ENCODE measurements at places on chromosomes 4 and X.

DNA sequence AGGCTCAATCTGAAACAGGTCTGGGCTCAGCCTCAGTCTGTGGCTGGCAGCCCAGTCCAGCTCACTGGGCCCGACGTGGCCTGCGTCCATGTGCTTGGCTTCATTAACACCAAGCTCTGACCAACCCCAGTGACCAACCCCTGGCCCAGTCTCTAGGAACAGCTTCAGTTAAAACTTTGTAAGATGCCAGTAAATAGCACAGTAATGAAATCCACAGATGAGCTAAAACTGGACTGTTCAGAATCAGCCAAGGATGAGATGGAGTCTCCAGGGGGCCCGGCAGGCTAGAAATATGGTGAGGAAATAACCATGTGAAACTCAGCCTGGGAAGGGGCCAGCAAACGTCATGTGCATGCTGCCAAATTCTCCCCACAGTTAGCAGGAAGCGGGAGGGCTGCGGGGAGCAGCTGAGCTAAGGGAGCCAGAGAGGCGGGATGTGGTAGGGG is 37.1 kb upstream of the XPNPEP2 start:
- DNase-seq: no peak

DNA sequence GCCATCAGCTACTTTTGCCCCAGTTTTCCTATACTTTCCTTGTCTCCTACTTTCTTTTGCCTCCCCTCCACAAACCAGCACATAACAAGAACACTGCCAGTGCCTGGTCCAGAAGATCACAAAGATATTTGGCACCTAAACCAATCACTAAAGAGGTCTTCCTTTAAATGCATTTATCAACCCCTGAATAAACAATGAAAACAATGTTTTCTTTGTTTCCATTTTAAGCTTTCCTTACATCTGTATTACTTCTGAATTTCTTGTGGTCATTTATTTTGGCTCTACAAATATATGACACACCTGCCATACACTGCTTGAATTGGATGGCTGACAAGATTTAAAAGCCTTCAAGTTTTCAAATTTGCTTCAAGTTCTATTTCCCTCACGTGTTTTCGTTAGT is 43.9 kb downstream of the MBNL3 start:
- DNase-seq: no peak

- no peak for DNase-seq
Observed at GRCh38 chr4:58061967-58062366, 951.8 kb upstream of the IGFBP7 start.

- DNase-seq: peak; percentile 5
Observed at GRCh38 chr4:15162465-15163283, 160.4 kb downstream of the CPEB2 start.

- DNase-seq: no peak
Observed at GRCh38 chr4:93994175-93994994, 165.8 kb downstream of the ATOH1 start.

- DNase-seq: peak; percentile 16
Observed at GRCh38 chrX:104428231-104428630, 137.8 kb upstream of the IL1RAPL2 start.

DNA sequence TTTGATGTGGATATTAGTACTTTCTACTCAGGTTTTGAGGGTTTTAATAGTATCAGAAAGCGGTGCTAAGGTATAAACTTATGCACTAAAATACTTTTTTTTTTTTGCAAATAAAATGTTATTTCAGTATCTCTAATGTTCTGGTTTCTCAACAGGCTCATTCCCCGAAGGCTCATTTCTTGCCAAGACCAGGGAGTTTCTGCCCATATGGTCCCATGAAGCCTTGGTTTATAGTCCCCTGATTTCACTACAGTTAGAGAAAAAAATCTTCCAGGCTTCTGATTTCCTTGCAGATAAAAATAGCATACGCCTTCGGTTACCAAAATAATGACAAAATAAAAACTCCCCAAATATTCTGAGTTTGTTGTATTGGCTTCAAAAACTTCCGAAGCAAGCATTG is 814.2 kb upstream of the PABPC4L start:
- no peak for DNase-seq

- DNase-seq: no peak
Observed at GRCh38 chr4:7893539-7893938, 46.1 kb downstream of the AFAP1 start.

DNA sequence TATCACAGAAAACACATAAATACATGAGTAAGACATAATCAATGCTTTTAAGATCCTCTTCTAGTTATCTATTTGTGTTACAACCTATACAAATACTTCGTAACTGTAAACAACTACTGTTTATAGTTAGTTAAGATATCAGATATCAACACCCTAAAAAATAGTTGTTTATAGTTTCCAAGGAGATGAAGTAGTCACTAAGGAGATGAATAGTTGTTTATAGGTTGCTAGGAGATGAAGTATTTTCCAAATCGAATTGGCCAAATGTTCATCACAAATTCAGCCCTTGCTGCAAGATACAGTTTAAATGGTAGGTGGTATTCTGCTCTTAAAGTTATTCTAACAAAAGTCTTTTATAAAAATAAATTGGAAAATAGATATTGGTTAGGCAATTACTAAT is 618.2 kb upstream of the PCDH10 start:
- DNase-seq: no peak

DNA sequence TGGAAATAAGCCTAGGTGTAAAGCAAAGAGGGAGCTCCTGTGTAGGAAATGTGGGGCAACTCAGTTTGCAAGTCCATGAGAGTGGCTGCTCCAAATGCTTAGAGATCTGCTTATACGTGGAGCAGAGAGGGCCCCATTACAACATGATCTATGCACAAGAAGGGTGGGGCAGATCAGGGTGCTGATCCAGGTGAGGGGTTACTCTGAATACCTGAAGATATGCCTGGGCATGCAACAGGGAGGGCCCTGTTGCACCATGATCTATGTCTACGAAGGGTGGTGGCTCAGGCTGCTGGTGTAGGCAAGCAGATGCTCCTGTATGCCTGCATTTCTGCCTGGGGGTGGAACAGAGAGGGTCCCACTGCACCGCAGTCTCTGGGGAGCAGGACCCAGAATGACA is 1121.2 kb downstream of the RAPGEF2 start:
- no peak for DNase-seq

DNA sequence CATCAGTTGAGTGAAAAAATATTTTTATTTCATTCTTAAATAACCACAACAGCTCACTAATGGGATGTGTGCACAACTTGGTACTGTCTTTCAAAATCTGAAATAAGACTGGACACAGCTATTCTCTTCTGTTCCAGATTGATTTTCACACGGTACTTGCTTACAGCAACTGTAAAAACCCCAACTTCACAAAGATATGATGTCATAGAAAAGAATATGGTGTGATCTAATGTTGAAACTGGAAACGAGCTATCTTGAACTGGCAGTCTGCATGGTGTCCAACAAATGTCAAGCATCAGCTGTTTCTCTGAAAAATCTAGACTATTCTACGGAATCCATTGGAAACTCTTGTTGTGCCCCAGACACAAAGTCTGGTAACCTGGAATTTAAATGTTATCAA is 14.7 kb downstream of the HELQ start:
- DNase-seq: no peak

GRCh38 chr4:182969651-182970279 is 52.6 kb upstream of the DCTD start:
- no peak for DNase-seq

DNA sequence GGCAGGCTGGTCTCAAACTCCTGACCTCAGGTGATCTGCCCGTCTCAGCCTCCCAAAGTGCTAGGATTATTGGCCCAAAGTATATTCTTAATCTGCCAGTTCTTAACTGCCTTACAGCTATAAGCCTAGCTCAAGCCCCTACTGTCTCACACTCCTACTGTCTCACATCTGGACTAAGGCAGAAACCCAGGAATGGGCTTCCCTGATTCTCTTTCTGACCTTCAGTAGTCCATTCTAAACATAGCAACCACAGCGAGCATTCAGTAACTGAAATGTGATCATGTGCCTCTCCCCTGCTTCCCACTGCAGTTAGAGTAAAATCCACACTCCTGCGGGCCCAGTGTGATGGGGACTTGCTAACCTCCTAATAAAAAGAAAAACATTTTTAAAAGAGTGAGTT is 58.9 kb downstream of the MTMR1 start:
- DNase-seq: no peak
